ENCODE measurements at places on chromosomes 2 and 18. TPM values are rescaled to one million over a fixed set of nuclear protein-coding genes. Genes with fewer than 3 reads are reported as not detected.

Gene MAP3K19
- not detected for polyA plus RNA-seq

Gene HOXD9
- polyA plus RNA-seq = not detected

Gene SAG
- polyA plus RNA-seq = not detected

Gene SLC14A1
- polyA plus RNA-seq = 8.0 TPM

GRCh38 chr2:196143730-196144131 is 27.6 kb downstream of the STK17B start:
- H3K4me3 ChIP-seq = no peak overlapping the region
- H3K36me3 ChIP-seq = peaks cover 6% of the 10 kb centered on the region
- H3K27me3 ChIP-seq = no peaks in the 10 kb centered on the region
- H3K27ac ChIP-seq = no peak overlapping the region
- no peaks in the 10 kb centered on the region for H3K4me1 ChIP-seq

Data from fibroblast of lung (primary cell).